ENCODE measurements at places on chromosomes 2 and 18. TPM values are rescaled to one million over a fixed set of nuclear protein-coding genes. Genes with fewer than 3 reads are reported as not detected.

The CHAC2 gene
- 1.4 TPM for total RNA-seq

The RTP5 gene
- not detected for total RNA-seq

The IL36RN gene
- total RNA-seq, result not detected

The CFC1 gene
- total RNA-seq, result not detected

The BCL2 gene
- total RNA-seq, result 19.8 TPM

The DCDC2C gene
- total RNA-seq, result 0.18 TPM

The EHD3 gene
- total RNA-seq, result 3.5 TPM

The ACADL gene
- total RNA-seq, result 5.2 TPM

Data from muscle of leg (tissue), 16 donors.